A549 treated with CpdA at 1 μM for 4 hours (cell line): ENCODE measurements at places on chromosomes 1 and 21. TPM values are rescaled to one million over a fixed set of nuclear protein-coding genes. Genes with fewer than 3 reads are reported as not detected.

The HMCN1 gene
- total RNA-seq = 0.04 to 0.17 TPM (median 0.09 TPM) in 5 replicates

The SOAT1 gene
- 14.6 to 28.7 TPM (median 26.5 TPM) in 5 replicates for total RNA-seq

The FMOD gene
- 0.01 to 0.05 TPM in 2 of 5 replicates, not detected in the others for total RNA-seq

The MNDA gene
- total RNA-seq = not detected in 5 replicates

The HES5 gene
- total RNA-seq = not detected in 5 replicates

The TMEM54 gene
- total RNA-seq = 24.1 to 45.7 TPM (median 44.5 TPM) in 5 replicates

The SPRR2F gene
- not detected in 5 replicates for total RNA-seq

The CGN gene
- 1.1 to 1.9 TPM (median 1.4 TPM) in 5 replicates for total RNA-seq

The FCMR gene
- total RNA-seq = 3.9 to 6.6 TPM (median 3.9 TPM) in 5 replicates

The PIGR gene
- total RNA-seq = not detected in 5 replicates

The VHLL gene
- total RNA-seq = not detected in 5 replicates
